ENCODE measurements at places on chromosomes 1 and 21.

DNA sequence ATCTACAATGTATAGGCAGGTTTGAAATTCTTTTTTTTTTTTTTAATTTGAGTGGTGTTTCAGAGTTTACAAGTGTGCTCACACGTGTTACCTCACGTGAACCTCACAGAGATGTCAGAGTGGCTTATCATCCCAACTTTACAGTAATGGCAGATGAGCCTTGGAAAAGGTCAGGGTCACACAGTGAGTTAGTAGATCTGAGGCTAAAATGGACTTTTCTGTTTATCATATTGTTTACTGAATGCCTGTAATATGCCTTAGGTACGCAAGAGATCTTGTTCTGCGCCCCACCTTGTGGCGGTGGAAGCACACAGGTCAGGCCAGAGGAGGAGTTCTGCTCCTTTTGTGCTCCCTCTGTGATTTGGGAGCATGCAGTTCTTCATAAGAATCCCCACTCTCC lies 80.0 kb downstream of the DYRK1A start:
- DNase-seq: no peak

DNA sequence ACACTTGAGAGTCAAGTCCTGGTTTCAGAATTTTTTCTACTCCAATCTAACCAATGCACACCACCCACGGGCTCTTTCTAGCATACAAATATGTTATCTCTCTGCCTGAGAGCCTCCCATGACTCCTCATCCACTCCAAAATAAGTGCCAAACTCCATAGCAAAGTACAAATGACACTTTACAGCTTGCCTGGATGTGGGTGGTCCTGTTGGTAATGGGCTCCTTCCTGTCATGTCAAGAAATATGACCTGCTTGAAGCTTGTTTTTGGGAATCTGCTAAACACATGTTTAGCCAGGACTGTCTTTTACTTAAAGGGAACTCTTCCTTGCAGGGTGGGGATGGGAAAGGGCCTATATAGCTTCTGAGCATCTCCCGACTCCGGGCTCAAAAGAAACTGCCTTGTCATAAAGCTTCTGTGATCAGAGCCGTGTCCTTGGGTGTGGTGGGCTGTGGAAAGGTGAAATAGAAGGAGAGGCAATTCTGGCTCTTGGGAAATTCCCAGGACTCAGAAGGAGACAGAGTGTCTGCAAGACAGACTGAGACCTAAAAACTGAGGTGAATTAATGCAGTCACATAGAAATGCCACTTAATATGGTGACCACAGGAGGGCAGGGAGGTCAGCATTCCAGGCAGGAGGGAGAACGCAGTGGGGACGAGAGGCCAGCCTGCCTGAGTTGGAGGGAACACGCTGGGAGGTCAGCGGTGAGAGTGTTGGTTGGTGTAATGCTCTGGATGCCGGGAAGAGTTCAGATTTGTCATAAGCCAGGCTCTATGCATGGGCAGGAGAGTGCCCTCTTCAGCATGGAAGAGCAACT lies 6.1 kb upstream of the IGFN1 start:
- no peak for DNase-seq

GRCh38 chr1:204650911-204651570 lies 34.5 kb downstream of the LRRN2 start:
- no peak for DNase-seq

DNA sequence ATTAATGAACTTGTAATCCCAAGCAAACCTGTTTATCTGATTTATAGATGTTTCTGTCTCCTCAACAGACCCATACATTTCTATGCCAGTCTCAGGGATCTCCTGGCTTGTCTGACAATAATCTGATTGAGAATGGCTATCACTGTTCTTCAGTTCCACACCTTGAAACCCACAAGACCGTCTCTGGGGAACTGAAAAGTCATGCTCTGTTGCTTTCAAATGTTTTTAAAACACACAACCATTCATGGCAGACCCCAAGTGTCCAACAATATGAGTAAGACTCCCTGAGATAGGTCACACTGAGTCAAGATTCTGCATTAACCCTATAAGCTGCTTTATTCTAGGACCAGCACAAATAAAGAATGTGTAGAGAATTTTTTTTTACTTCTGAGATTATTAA lies 611.2 kb upstream of the PLXNA2 start:
- no peak for DNase-seq

GRCh38 chr1:2279210-2279639 lies 51.1 kb downstream of the SKI start:
- DNase-seq: no peak

- no peak for DNase-seq
Observed at GRCh38 chr1:29239142-29239541, 2.8 kb downstream of the PTPRU start.

All from mesenteric fat pad (tissue), 1 donor.